Head of caudate nucleus (tissue), 42 donors: ENCODE measurements at places on chromosomes 11 and 22.

DNA sequence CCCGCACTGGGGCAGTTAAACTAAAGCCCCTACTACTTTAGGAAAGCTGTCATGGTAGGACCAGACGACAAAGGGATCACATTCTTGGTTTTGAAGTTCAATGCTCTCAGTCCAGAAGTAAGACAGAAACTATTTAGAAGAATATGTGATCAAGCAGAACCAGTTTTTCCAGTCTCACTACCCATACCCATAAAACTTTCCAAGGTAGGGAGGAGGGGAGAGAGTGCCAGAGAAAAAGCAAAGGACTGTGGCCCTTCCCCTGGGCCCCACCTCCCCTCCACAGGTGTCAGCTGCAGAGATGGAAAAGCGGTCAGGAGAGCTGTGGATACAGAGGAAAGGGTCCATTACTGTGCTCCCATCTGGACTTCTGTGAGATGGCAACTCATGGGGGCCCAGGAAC, 587.1 kb downstream of the SOX6 start:
- no peak for DNase-seq

DNA sequence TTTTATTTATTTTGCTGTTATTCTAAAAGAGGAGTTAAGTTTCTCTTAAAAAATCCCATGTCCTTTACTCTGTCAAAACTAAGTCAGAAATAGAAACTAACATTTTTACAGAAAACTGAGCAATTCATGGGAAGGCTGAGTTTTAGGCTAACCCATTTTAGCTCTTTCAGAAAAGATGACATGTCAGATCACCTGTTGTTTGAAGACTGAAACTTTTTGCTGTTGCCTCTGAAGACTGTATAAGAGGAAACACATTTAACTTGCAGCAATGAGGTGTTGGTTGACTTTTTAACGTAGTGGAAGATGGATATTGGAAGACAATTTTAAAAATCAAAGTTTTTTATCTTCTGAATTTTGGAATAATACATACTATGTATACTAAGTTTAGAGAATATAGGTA, 115.4 kb downstream of the METTL15 start:
- no peak for DNase-seq

- no peak for DNase-seq
These were observed 30.7 kb downstream of the SCUBE2 start for GRCh38 chr11:9060700-9061111.

- DNase-seq, result peak; percentile 74
These were observed 10.8 kb downstream of the SUN2 start for GRCh38 chr22:38744981-38745380.
